ENCODE measurements at places on chromosomes 1 and 21.

- no peak for DNase-seq
These were observed 893 bp upstream of the CFAP45 start for GRCh38 chr1:159900755-159901360.

- DNase-seq, result no peak
These were observed 648 bp upstream of the RGS7 start for GRCh38 chr1:241357366-241358340.

- DNase-seq, result no peak
These were observed 14.6 kb downstream of the RIPK4 start for GRCh38 chr21:41752231-41752681.

DNA sequence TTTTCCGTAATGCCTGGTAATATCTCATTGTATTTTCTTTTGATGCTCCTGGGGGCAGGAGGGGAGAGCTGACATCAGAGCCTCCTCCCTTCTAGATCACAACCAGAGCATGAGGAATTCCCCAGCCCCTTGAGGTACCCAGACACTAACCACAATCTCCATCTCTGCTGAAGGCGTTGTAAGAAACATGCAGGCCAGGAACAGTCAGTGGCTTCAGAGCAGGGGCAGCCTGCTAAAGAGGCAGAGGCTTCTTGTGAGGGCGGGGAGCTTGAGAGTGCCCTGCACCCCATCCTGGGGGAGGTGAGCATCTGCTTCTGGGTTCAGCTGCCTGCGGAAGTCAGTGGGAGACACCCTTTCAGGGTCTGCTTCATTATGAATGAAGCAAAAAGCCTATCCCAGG lies 19.0 kb downstream of the MAPKAPK2 start:
- DNase-seq, result peak; percentile 70

DNA sequence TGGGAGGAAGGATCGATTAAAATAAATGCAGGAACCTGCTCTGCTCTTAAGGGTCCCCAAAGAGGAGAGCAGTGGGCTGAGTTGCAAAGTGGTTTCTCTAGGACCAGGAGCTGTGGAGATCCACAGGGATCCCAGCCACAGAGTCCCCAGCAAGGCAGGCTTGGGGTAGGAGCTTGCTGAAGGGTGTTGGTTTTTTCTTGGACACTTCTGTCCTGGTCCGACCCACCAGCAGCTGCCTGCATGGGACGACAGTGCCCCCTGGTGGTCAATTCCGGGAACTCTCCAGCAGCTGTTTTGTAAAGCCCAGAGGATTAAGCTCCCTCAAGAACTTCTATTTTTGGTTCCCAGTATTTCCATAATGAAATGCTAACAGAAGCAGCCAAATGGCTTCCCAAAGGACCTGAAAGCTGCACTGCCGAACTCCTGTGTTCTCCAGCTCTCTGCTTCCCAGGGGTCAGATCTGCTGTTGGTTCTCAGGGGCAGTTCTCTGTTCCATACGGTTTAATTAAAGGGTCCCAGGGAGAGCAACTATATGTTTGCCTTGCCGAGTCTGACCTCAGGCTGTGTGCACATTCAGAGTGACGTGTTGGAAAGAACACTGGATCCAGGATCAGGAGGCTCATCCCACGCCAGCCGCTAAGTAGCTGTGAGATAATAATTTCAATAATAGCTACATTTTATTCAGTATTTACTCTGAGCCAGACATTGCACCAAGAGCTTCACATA lies 23.2 kb downstream of the NENF start:
- peak; percentile 80 for DNase-seq

GRCh38 chr1:112614460-112615065 lies 4.4 kb downstream of the ST7L start:
- DNase-seq, result peak; percentile 53

GRCh38 chr21:36186506-36187399 lies 30.1 kb downstream of the DOP1B start:
- DNase-seq, result no peak

GRCh38 chr1:29162025-29162424 lies 19.7 kb downstream of the SRSF4 start:
- DNase-seq, result no peak

DNA sequence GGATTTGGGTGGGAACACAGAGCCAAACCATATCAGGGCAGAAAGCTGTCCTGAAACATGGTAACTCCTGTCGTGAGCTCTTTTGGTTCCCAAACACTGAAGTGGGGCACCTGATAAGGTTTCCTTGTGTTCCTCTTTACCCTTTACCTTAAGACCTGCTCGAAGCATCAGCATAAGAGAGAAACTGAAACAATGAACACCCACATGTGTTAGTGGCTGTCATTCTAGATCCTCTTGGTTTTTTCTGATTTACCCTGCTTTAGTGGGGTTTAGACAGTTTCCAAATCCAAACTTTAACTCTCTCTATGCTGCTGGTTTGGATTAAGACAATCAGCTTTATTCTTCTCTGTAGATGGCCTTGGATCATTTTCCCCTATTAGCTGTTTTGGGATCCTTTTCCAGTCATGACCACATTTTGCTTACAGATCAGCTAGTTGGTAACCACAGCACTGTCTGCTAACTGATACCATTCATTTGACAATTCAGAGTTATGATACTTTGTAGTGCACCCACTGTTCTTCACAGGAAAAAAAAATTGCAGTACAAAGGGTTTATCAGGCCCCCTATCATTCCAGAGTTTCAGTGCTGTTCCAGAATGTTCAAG lies 975 bp upstream of the MNDA start:
- no peak for DNase-seq

All from CD4-positive, alpha-beta T cell treated with Interleukin-10 for 1 hour (primary cell).